Neural crest cell (in vitro differentiated cells): ENCODE measurements at places on chromosomes 6 and 20. TPM values are rescaled to one million over a fixed set of nuclear protein-coding genes. Genes with fewer than 3 reads are reported as not detected.

DNA sequence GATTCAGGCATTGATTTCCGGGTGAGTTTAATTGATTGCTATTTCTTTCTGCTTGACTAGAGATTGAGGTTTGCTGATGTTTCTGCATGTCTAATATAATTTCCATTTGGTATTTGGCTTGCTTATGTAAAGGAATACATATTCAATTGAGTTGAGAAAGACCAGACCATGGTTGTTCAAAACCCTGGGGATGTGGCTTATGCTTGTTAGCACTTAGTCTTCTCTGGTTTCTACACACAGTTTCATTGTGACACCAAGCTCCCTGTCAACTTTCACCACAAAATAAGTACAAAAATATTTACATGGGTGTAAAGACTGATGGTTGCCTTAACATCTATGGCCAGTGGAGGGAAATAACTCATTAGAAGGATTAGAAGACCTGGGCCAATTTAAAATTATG lies 209.6 kb downstream of the CDH26 start:
- no peak overlapping the region for H3K4me3 ChIP-seq
- H3K27me3 ChIP-seq: no peaks in the 10 kb centered on the region
- no peak for DNase-seq
- H3K36me3 ChIP-seq: no peaks in the 10 kb centered on the region

DNA sequence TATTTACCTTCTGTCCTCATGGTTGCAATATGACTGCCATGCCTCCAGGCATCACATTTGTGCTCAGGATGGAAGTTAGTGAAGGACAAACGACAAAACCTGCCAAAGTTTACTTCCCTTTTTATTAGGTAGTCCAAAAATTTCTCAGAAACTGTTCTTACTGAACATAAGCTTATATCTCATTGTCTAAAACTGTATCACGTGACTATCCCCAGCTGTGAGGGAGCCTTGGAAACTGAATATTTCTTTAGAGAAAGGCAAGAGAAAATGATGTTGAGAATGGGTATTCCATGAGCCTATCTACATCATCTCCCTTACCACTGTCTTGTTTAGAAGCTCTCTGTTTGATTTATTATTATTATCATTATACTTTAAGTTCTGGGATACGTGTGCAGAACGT lies 303.6 kb upstream of the PRND start:
- no peaks in the 10 kb centered on the region for H3K27me3 ChIP-seq
- no peak overlapping the region for H3K27ac ChIP-seq
- no peak overlapping the region for H3K4me3 ChIP-seq
- no peaks in the 10 kb centered on the region for H3K4me1 ChIP-seq
- no peaks in the 10 kb centered on the region for H3K36me3 ChIP-seq

GRCh38 chr6:28943557-28944411 lies 20.0 kb upstream of the TRIM27 start:
- peak overlapping the region; percentile 91 for H3K4me3 ChIP-seq
- peak; percentile 69 for DNase-seq
- peak overlapping the region; percentile 87 for H3K27ac ChIP-seq
- peaks cover 41% of the 10 kb centered on the region for H3K27me3 ChIP-seq

DNA sequence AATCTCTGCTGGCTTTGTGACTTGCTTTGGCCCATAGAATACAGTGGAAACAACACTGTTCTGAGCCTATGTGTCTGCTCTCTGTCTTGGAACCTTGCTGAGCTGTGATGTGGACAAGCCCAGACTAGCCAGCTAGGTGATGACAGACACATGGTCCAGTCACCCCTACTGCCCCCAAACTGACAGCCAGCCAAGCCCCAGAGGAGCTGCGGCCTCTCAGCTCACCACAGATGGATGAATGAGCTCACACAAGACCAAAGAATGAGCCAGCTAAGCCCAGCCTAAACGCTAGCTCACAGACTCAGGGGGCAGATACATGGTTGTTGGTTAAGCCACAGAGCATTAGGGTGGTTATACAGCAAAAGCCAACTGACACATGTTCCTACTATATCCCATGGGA lies 4.1 kb downstream of the AARS2 start:
- no peak for DNase-seq
- peaks cover 15% of the 10 kb centered on the region for H3K4me1 ChIP-seq
- H3K27me3 ChIP-seq: no peaks in the 10 kb centered on the region

DNA sequence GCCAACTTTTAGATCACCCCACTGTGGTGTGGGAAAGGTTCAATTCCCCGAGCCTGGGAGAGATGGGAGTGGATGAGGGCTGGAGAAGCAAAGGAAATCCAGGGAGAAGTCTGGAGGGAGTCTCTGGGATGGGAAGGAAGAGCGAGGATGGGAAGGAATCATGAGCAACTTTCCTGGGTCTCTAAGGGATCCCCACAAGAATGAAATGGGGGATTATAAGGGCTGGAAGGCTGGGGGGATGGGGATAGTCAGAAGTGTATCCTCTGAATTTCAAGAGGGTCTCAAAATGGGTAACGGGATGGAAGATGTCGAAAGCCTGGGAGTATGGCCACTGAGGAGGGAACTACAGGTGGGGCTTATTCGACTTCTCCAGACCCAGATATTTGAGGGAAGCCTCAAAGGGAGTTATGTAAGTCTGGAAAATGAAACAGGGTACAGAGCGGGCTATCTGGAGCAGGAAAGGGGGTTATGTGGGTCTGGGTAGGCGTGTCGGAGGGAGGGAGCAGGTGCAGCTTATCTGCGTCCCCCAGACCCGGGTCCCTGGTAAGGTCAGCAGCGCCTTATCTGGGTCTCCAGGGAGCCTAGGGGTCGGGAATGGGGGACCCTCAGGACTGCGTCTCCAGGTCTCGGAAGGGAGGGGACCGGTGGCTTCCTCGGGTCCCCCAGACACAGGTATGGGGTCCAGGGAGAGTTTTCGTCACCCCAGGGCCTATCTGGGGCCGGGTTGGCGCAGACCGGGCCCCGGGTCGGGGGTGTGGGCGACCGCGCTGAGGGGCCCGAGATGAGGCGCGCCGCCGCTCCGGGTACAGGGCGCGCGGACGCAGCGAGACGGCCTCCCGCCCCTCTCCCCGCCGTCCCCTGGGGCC lies 550 bp downstream of the PLAGL2 start:
- peaks cover 2% of the 10 kb centered on the region for H3K36me3 ChIP-seq
- no peaks in the 10 kb centered on the region for H3K27me3 ChIP-seq
- DNase-seq: peak; percentile 25
- peak overlapping the region; percentile 99 for H3K4me3 ChIP-seq
- H3K27ac ChIP-seq: peak overlapping the region; percentile 98
- peaks cover 77% of the 10 kb centered on the region for H3K4me1 ChIP-seq

DNA sequence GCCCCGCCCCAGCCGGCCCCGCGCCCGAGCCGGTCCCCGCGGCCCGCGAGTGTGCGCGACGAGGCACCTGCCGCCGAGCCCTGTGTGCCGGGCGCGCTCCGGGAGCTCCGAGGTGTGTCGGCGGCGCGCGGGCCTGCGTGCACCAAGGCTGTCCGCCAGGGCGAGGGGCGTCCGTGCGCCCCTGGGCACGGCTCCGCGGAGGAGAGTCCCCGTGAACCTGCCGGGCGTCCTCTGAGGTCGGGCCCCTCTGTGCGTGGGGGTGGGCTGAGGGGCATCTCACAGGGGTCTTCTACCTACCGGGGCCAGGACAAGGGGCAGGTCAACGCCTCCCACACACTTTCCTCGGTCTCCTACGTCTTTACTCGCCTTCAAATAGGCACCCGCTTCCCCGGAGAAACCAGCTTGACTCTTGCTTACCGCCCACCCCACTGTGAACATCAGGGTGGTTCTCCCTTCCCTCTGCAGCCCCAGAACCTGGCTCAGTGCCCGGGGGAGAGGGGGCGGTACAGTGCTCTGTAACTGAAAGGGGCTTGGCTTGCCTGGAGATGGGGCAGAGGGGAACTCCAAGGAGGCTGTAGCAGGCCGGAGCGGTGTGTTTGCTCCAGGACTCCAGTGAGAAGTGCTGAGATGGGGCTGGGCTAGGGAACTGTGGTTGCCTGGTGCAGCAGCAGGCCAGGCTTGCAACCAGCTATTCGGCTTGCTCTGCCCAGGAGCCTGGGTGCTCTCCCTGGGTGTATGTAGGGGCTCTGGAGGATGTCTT lies at the start of gene SAMD10:
Gene SAMD10 (minus strand): TSS at position 86 of the 760 bp plus-strand sequence. CDS start 175 bp downstream, outside the sequence.
- peaks cover 4% of the 10 kb centered on the region for H3K36me3 ChIP-seq
- H3K4me1 ChIP-seq: peaks cover 40% of the 10 kb centered on the region
- H3K27ac ChIP-seq: peak within 1 kb of the TSS; percentile 57
- DNase-seq: peak; percentile 45

- H3K4me3 ChIP-seq: no peak overlapping the region
- DNase-seq: no peak
- H3K4me1 ChIP-seq: peaks cover 9% of the 10 kb centered on the region
- peaks cover 2% of the 10 kb centered on the region for H3K36me3 ChIP-seq
- H3K27ac ChIP-seq: no peak overlapping the region
Observed at GRCh38 chr6:17418281-17419188, 25.1 kb downstream of the CAP2 start.

DNA sequence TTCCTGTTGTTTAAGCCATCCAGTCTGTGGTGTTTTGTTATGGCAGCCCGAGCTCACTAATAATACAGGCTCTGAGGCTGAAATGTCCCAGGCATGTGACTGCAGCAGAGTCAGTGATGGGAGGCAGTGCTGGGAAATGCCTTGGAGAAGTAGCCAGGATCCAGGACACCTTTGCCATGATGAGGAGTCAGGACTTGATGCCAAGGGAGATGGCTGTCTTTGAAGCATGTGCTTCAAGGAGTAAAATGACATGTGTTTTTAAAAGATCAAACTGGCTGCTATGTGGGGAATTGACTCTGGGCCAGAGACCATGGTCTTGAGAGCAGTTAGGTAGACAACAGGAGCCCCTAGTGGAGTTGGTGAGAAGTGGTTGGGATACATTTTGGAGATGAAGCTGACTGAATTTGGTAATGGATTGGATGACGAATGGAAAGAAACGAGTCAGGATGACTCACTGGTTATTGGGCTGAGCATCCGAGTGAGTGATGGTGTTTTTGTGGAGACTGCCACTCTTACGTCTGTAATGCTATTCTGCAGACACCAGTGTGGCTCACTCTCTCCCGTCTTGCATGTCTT lies 322.2 kb downstream of the PLCB1 start:
- H3K36me3 ChIP-seq: no peaks in the 10 kb centered on the region
- H3K27ac ChIP-seq: no peak overlapping the region
- H3K4me3 ChIP-seq: no peak overlapping the region
- no peak for DNase-seq

DNA sequence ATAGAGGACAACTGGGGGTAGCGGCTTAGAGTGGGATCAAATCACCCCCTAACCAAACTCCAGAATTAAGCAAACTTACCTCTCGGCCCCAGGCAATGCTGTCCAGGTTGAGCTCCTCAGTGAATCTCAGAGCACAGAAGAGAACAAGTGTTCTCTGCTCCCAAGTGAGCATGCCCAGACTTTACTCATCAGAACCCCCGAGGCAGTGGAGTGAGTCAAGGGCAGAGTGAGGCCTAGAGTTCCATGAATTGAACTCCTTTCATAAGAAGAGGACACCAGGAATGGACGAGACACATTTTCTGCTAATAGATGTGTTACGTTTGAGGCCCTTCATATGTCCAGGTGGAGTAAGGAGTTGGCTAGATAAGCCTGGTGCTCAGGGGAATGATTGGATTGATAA lies 134.0 kb upstream of the DTNBP1 start:
- no peak overlapping the region for H3K4me3 ChIP-seq
- H3K27ac ChIP-seq: no peak overlapping the region
- H3K4me1 ChIP-seq: peaks cover 8% of the 10 kb centered on the region
- H3K36me3 ChIP-seq: peaks cover 5% of the 10 kb centered on the region
- DNase-seq: no peak

DNA sequence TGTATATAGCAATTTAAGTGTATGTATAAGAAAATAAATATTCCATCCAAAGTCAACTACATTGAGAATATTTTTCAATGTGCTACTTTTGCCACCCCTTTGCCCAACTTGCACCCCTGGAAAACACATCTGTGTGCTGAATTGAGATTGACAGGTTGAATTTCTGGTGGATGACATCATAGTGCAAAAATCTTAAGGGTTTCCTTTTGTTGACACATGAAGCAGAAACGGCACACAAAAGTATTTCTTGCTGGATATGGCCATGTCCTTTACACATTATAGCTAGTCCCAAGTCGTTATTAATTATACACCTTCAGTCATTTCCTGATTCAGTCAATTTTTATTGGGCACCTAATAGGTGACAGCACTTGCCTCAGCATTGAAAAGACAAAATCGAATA lies 188.7 kb upstream of the FBXL4 start:
- DNase-seq: no peak
- no peaks in the 10 kb centered on the region for H3K36me3 ChIP-seq
- no peak overlapping the region for H3K4me3 ChIP-seq
- H3K27me3 ChIP-seq: no peaks in the 10 kb centered on the region
- H3K27ac ChIP-seq: no peak overlapping the region

GRCh38 chr20:61912665-61913422 lies 152.8 kb downstream of the TAF4 start:
- no peaks in the 10 kb centered on the region for H3K4me1 ChIP-seq
- peaks cover 7% of the 10 kb centered on the region for H3K36me3 ChIP-seq
- no peak overlapping the region for H3K27ac ChIP-seq
- no peaks in the 10 kb centered on the region for H3K27me3 ChIP-seq
- no peak for DNase-seq

Gene CTCFL
- 0.09 and 0.14 TPM in 2 replicates for total RNA-seq

Gene PKIB
- 86.4 and 88.8 TPM in 2 replicates for total RNA-seq

Gene MLN
- not detected in 2 replicates for total RNA-seq

Gene YTHDF1
- total RNA-seq: 59.0 and 59.4 TPM in 2 replicates
